ENCODE measurements at places on chromosomes 12 and 14.

- DNase-seq = peak; percentile 41
Measured at GRCh38 chr14:54186821-54187763, 209.7 kb upstream of the CDKN3 start.

DNA sequence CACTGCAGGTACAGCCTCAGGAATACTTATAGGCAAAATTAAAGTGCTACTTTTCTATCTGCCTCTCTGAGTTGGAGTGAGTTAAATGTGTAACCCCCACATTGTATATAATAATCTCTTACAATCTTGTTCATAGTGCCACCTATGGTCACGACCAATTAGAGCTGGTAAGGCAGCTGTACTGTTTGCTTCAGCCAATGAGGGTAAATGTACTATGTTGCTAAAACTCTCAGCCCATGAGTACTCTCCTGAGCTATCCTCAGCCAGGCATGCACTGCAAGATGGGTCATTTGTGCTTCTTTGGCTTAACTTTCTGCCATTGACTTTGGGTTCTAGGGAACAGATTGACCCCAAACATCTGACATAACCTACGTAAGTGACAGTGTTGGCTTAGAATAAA lies 15.0 kb upstream of the MDM2 start:
- DNase-seq = no peak

DNA sequence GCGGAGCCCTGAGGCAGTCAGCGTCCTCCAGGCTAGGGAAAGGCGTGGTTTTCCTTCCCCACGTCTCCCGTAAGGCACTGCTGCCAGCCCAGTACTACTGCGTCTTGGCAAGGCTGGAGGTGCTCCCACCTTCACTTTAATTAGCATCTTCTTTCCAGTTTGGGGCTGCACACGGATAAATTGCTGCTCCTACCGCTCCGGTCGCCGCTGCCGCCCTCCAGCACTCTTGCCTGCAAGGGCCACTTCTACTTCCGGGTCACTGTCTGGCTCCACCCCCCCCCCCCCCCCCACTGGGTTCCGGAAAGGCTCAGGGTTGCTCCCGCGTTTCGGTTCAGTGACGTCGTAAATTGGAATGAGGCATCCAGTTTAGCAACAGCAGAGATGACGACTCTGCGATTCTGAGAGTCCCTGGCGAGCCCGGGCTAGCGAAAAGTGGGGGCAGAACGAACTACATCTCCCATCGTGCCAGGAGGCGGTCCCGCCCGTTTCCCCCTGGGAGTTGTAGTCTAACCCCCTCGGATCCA lies at the start of gene NEDD8:
Gene NEDD8, minus strand, starts transcription at position 247 of the 524 bp plus-strand sequence. Its CDS starts 100 bp downstream, at position 147.
- DNase-seq = peak; percentile 81

GRCh38 chr12:43349863-43350262 lies 202.1 kb downstream of the ADAMTS20 start:
- DNase-seq = no peak

GRCh38 chr12:3157581-3158323 lies 80.6 kb downstream of the TSPAN9 start:
- DNase-seq = no peak
